Thoracic aorta (tissue), 2 donors: ENCODE measurements at places on chromosomes 11 and 22.

- no peak for DNase-seq
Observed at GRCh38 chr11:22742157-22742613, 75.8 kb downstream of the GAS2 start.

DNA sequence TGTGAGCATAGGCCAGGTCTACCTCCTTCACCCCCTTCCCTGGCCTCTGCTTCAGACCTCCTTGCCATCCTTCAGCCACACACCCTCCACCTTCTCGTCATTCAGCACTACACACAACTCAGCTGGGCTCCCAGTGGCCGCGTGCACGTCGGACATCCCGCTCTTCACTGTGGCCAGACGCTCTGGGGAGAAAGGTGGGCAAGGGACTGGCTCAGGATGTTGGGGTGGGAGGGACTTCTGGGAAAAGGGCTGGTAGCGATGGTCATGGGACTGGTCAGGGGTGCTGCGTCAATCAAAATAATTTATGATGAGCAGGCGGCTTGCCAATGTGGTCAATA, 11.6 kb downstream of the IGSF22 start:
- no peak for DNase-seq

DNA sequence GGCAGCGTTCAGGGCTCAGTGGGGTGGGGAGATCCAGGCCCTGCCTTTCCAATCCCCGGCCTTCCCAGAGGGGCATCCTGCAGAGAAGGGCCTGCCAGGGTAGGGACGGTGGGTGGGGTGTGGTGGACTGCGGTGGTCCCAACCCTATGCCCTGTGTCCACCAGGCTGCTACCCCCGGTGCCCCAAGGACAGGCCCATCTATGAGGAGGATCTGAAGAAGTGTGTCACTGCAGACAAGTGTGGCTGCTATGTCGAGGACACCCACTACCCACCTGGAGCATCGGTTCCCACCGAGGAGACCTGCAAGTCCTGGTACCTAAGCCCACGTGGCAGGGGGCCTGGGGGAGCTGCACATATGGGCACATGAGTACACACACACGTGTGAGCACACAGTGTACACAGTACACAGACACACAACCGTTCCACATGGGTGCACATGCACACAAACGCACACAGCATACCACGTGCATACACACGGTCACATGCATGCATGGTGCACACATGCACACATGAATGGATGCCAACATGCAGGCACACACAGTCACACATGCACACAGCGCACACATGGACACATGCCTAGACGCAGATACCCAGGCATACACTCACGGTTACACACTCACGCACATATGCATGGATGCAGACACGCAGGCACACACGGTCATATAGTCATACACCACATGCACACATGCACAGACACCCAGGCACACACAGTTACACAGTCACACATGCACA, 16.1 kb downstream of the MUC2 start:
- DNase-seq, result no peak

DNA sequence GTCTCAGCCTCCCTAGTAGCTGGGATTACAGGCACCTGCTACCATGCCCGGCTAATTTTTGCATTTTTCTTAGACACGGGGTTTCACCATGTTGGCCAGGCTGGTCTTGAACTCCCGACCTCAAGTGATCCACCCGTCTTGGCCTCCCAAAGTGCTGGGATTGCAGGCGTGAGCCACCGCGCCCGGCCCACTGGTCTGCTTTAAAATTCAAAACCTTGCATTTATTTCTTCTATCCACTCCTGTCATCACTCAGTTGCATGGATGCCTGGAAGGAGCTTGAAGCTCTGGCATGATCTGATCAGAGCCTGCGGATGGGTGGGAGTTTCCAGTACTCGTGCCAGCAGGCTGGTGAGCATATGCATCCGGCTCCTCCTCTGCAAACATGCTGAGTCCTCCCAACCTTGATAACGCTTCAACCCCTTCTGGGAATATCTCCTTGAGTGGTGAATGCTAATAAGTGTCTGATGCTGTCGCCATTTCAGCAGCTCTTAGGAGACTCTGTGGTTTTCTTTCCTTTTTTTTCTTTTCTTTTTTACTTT, 39.6 kb downstream of the UBASH3B start:
- DNase-seq, result no peak

GRCh38 chr11:44561275-44561805, 4.1 kb upstream of the CD82 start:
- no peak for DNase-seq

GRCh38 chr11:120381401-120381800, 45.2 kb downstream of the ARHGEF12 start:
- no peak for DNase-seq

GRCh38 chr22:22600531-22601261, 41.6 kb upstream of the PRAME start:
- no peak for DNase-seq

GRCh38 chr22:27690599-27690998, 111.0 kb downstream of the MN1 start:
- DNase-seq, result no peak

DNA sequence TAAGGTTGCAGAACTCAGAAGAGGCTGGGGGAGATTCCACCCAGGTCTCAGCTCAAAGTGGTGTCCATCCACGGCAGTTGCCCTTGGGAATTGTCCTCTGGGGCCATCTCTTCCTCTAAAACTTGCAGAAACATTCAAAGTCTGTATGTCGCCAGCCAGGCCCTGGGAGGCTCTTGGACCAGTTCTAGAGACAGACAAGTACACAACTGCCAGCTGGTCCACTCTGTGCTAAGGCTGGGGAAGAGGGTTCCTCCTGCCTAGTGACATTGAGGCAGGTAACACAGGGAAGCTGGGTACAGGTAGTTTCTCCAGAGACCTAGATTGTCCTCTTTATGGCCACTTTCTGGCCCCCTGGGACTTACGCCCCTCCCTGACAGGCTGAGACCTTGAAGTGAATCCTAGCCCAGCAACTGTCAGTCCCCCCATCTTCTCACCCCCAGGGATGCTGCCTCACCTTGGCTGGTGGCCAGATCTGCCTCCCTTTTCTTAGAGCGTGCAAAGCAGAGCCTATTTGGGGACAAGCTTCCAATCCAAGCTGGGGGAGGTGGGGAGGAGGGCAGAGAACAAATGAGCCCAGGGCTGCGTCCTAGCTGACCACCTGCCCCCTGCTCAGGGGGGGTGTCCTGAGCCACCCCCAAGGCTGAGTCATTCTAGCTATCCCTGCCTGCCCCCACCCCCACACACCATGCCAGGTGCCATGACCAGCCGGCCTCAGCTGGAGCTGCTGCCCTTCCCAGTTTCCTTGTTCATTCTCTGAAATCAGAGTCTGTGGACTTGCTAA, 8.4 kb downstream of the FAM83F start:
- DNase-seq, result no peak

DNA sequence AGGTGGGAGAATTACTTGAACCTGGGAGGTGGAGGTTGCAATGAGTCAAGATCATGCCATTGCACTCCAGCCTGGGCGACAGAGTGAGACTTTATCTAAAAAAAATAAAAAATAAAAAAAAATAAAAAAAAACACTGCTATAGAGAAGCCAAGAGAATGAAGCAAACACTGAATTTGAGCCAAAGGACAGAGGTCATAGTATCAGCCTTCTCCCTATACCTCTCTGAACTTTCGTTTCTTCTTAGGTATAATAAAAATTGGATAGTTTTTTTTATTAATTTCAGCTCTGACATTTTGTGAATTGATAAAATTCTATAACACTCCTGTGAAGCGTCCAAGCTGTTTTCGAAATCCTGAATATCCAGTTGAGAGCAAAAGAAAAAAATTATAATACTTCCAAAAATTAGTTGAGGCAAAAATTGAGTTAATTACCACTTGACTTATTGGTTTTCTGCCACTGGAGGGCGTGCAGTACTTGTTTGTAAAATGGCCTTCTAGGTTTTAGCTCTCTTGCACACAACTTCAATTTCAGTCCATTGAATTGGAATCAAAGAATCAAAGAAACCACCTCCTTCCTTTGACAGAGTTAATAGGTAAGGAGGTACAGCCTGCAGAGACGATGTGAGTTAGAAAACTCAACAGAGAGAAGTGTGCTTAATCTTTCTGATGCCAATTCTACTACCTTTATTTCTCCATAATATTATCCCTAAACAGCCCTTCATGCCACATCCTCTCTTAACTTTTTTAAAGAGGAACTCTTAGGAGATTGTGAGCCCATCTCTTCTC, 143.2 kb downstream of the BBOX1 start:
- no peak for DNase-seq

GRCh38 chr22:31871480-31871879, 72.9 kb upstream of the YWHAH start:
- DNase-seq, result no peak

GRCh38 chr11:17354601-17354991, 3.0 kb downstream of the NCR3LG1 start:
- DNase-seq, result peak; percentile 10

- no peak for DNase-seq
Observed at GRCh38 chr22:26045051-26045450, 124.2 kb upstream of the SEZ6L start.

GRCh38 chr11:82631722-82632630, 101.7 kb downstream of the FAM181B start:
- DNase-seq, result no peak

DNA sequence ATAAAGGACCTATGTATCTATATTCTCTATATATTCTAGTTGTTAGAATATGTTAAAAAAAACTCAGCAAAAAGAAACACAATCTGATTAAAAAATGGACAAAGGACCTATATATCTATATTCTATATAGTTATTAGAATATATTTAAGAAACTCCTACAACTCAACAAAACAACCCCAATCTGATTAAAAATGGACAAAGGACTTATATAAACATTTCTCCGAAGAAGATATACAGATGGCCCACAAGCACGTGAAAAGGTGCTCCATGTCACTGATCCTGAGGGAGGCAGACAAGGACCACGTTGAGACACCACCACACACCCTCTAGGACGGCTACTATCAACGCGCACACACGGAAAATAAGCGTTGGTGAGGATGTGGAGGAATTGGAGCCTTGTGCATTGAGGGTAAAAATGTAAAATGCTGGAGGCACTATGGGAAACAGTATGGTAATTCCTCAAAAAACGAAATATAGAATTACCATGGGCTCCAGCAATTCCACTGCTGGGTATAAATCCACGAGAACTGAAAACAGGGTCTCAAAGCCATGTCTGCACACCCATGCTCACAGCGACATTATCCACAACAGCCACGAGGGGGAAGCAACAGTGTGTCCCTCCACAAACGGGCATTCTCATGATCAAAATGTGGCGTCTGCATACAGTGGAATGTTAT, 22.7 kb downstream of the YPEL1 start:
- DNase-seq, result no peak

- no peak for DNase-seq
Observed at GRCh38 chr22:32222991-32223390, 18.1 kb upstream of the RFPL2 start.

- no peak for DNase-seq
Observed at GRCh38 chr11:108466405-108466804, 924 bp downstream of the C11orf65 start.

DNA sequence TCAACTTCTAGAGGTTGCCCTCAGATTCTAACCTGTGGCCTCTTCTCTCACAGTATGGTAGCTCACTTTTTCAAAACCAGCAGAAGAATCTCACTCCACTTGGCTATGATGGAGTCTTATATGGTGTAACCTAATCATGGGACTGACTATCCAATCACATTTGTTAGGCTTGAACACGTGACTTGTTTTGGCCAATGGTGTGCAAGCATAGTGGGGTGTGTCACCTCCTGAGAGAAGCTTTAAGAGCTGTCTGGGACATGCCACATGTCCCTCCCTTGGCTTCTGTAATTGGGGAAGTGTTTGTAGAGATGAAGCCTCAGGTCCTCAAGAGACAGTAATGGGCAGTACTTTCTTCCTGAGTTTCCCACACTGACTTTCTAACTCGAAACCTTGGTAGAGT, 12.8 kb upstream of the SMIM38 start:
- no peak for DNase-seq

- no peak for DNase-seq
Observed at GRCh38 chr11:28696591-28696990, 588.4 kb downstream of the METTL15 start.

DNA sequence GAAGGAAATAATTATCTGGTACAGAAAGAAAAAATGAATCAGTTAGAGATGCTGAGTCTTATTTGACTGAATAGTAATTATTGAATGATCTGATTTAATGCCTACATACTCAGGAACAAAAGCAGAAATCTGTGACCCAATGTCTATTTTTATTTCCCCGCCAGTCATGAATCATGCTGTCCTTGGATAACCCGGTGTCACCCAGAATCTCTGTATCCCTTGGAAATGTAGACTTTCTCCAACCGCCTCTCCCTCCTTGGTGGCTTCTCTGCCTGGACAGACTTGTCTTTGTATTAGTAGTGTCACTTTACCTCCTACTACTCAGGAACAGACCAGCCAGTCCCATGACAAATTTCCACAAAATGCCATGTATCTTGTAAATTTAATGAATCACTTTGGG, 173.3 kb upstream of the PDGFD start:
- no peak for DNase-seq

DNA sequence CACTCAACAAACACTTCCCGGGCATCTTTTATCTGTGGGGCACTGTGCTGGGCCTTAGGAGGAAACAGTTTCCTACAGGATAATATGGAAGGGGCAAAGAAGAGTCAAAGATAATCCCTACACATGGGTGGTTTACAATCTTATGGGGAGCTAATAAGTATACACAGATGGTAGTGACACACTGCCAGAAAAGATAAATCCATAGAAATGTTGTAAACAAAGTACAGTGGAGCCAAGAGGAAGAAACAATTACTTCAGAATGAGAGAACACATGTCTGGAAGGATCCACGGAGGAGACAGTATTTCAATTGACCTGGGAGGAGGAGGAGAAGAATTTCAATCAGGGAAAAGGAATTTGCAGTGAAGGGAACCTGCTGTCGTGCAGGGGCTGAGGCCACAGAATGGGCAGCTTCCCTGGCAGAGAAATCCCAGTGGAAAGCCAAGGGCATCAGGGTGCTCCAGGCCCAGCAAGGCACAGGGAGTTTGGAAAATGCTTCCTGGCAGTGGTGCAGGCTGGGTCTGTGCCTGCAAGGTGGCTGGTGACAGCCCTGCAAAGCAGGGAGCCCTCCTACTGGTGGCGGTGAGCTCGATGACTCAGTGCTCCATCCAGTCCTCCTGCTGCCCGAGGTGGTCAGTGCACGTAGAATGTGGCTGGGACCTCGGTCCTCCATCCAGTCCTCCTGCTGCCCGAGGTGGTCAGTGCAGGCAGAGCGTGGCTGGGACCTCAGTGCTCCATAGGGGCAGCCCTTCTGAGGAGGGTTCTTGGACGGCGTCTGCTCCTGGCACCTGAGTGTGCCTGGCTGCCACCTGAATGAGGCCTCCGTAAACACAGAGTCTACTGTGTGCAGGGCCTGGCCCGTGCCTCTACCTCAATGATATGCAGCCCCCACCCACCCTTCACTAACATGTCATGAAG, 444.3 kb upstream of the B3GAT1 start:
- DNase-seq, result no peak
